ENCODE measurements at places on chromosomes 4 and X.

DNA sequence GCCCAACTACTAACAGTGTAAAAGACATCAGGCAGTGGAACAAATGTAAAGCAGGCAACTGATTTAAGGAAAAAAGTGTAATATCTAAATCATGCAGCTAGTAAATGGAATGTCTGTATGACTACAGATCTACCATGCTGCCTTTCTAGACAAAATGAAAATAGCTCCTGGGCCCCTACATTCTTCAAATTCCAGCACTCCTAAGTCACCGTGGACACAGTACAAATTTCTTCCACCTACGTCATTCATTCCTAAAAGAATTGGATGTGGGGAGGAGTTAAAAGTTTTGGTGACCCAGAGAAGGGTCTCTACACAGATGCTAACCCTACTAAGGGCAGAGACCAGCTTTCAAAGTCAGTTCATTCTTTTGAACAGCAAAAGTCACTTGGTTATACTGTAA is 137.2 kb upstream of the ARHGEF9 start:
- no peak for ATAC-seq

GRCh38 chr4:151167561-151167960 is 68.1 kb downstream of the RPS3A start:
- no peak for ATAC-seq

DNA sequence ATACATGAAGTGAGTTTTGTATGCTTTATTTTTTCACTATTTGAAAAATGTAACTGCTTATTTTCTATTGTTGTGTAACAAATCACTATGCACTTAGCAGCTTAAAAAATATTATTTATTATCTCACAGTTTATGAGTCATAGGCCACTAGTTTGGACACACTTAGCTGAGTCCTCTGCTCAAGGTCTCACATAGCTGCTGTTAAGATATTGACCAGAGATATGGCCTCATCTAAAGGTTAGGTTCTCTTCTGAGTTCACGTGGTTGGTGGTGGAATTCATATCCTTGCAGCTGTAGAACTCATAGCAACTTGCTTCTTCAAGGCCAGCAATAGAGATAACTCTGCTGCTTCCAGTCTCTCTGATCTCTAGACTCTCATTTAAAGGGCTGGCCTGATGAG is 534.4 kb downstream of the SPRY1 start:
- no peak for ATAC-seq

- no peak for ATAC-seq
These were observed 23.1 kb downstream of the TMEM184C start for GRCh38 chr4:147640331-147640730.

- ATAC-seq = no peak
These were observed 139.7 kb downstream of the MAML3 start for GRCh38 chr4:140014284-140014683.

GRCh38 chr4:143399113-143399949 is 62.7 kb downstream of the GAB1 start:
- peak; percentile 75 for ATAC-seq

GRCh38 chrX:14529290-14529989 is at the start of gene GLRA2:
TSS of gene GLRA2 (plus strand) at chrX:14529536. CDS start at chrX:14530058, 522 bp downstream.
- ATAC-seq = peak; percentile 70

- ATAC-seq = no peak
These were observed 16.8 kb downstream of the CEP135 start for GRCh38 chr4:55965585-55965984.

DNA sequence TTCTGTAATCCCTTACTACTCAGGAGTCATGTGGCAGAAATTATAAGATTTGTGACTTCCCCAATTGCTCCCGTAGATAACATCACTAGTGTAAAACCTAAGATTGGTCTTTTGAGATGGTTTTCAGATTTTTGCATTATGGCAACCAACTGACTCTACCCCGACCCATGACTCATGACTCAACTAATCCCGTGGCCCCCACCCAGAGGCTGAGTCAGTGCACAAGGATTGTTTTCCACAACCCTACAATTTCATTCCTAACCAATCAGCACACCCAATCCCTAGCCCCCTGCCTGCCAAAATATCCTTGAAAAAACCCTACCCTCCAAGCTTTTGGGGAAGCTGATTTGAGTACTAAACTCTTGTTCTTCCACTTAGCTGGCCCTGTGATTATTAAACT is 109.4 kb upstream of the FAM9C start:
- ATAC-seq = no peak

GRCh38 chr4:67332627-67333026 is 212.7 kb downstream of the CENPC start:
- peak; percentile 72 for ATAC-seq

DNA sequence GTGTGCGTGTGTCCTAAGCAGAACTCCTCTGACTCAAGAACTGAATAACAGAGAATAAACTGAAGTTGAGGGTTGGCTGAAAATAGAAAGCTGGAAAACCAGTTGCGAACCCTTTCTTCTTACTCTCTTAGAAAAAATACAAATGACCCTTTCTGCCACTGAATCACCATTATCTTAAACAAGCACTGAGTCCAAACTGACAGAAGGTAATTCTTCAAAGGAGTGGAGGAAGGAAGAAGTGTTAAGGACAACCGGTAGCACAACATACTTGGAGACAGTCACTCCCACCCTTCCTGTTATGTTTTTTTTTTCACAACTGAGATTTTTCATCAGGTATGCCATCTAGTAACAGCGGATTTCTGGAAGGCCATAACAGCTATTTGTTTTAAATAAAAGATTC is 38.1 kb downstream of the HELQ start:
- no peak for ATAC-seq

DNA sequence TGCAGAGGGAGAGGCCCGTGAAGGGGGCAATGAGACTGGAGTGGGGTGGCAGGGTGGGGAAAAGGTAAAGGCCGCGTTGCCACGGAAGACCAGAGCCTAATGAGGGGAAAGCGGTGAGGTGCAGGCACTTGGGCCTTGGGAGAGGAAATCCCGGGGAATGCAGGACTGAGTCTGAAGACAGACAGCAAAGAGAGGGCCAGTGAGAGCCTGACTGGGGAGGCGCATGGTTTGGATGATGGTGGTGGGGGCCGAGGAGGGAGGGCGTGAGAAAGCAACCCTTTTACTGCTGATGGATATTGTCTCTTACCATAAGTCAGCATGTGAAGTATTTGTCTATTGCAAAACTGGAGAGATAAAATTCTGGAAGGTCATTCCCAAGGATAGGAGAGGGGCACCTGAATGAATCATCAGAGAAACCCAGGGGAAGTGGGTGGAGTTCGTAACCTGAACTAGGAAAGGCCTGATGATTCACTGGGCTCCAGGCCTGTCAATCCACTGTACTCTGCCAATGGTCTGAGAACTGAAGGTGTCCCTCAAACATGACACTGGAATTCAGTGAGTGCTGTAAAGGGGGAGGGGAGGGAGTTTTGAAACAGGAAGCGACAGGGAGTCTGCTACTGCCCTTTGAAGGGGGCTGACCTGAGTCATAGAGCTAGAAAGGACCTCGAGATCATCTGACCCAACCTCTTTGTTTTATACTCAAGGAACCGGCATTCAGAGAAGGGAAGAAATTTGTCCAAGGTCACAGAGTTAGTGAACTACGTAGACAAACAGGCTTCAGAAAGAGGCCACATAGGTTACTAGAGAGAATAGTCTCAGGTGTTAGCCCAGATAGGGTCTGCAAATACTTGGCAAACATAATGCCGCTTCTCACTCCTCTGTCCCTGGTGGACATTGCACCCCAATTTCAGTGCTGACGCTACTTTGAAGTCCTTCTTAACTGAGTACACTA is 52.2 kb downstream of the NALF2 start:
- no peak for ATAC-seq

GRCh38 chrX:24399550-24399949 is 39.1 kb downstream of the SUPT20HL1 start:
- no peak for ATAC-seq

Data from SK-N-SH treated with all-trans-retinoic acid at 6 μM for 48 hours (cell line).